ENCODE measurements at places on chromosomes 6 and 20. TPM values are rescaled to one million over a fixed set of nuclear protein-coding genes. Genes with fewer than 3 reads are reported as not detected.
A peak's percentile ranks its signal among the peaks of the same experiment; 100 is the strongest.

Gene EYS
- total RNA-seq: not detected

Gene SRMS
- total RNA-seq: not detected

Gene SOBP
- total RNA-seq: 27.6 TPM

Gene ERVFRD-1
- not detected for total RNA-seq

Gene DEFB129
- total RNA-seq: not detected

Gene BTNL2
- not detected for total RNA-seq

Gene DEFB118
- not detected for total RNA-seq

Gene MICB
- total RNA-seq: 1.0 TPM

Gene RSPO3
- total RNA-seq: 12.6 TPM

Gene PRND
- total RNA-seq: not detected

Gene EMILIN3
- not detected for total RNA-seq

Gene LY6G5C
- 0.75 TPM for total RNA-seq

Gene TSPYL1
- 160 TPM for total RNA-seq

DNA sequence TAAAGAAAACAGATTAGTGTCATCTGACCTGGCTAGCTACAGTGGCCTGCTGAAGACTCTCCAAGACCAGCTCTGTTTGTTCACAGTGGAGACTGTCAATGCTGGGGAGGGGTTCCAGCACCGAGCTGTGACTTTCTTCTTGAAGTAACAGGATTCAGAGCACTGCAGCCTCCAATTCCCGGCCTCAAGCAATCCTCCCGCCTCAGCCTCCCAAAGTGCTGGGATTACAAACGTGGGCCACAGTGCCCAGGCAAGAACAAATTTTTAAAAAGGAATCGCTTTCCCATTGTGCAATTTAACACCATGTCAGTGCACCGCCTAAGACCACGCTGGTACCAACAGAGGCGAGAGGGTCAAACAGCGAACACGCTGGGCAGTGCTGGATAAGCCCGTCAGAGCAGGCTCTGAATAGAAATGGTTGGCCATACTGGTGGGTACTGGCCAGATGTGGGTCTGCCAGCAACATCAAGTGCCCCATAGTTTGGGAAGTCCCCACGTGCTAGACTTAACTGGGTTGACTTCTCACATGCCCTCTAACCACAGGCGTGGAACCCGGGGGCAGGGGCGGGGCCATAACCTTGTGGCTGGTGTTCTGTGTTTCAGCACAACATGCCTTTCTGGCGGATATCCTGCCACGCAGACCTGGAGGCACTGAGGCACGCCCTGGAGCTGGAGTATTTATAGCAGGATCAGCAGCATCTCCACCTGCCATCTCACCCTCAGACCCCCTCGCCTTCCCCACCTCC lies 168.9 kb downstream of the ZMYND8 start:
- H3K27ac ChIP-seq: no peak overlapping the region
- no peak for DNase-seq
- no peaks in the 10 kb centered on the region for H3K36me3 ChIP-seq
- peaks cover 2% of the 10 kb centered on the region for H3K27me3 ChIP-seq
- H3K4me1 ChIP-seq: no peaks in the 10 kb centered on the region
- H3K4me3 ChIP-seq: no peak overlapping the region

DNA sequence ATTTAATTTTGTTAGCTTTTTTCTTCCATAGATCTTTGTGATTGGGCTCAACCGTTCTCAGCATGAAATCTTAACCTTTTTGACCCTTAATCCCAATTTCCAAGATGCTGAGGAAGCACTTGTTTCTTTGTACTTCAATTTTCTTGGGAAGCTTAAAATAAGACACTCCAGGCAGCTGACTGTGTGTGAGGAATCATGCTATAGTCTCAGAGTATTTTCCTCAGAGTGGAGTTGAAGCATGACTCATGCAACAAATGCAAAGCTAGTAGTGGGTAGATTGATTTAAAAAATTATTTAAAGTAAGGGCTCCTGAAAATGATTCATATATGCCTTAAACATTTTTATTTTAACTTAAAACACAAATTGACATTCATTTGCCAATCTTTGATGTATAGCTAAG lies 168.7 kb downstream of the BTBD3 start:
- H3K27ac ChIP-seq: no peak overlapping the region
- no peaks in the 10 kb centered on the region for H3K4me1 ChIP-seq
- no peaks in the 10 kb centered on the region for H3K27me3 ChIP-seq
- H3K36me3 ChIP-seq: no peaks in the 10 kb centered on the region

DNA sequence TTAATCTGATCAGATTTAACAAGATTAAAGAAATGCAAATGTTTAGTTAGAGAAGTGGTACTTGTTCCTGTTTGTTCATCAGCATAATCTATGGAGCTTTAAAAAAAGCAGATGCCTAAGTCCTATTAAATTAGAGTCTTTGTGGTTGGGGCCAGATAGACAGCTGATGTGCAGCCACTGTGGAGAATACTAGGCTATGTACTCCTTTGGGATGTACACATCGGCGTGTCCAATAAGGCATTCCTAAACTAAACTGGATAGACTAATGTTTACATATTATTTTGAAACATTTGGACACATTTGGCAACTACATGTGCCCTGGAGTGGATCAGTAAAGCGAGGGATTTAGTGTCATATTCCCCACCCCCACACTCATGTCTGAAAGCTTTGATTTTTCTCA lies 459.5 kb downstream of the LMBRD1 start:
- no peak for DNase-seq
- no peaks in the 10 kb centered on the region for H3K4me1 ChIP-seq
- H3K36me3 ChIP-seq: no peaks in the 10 kb centered on the region
- no peak overlapping the region for H3K4me3 ChIP-seq
- H3K27ac ChIP-seq: no peak overlapping the region

GRCh38 chr6:16741112-16742016 lies 19.9 kb downstream of the ATXN1 start:
- H3K4me1 ChIP-seq: peaks cover 73% of the 10 kb centered on the region
- no peak overlapping the region for H3K4me3 ChIP-seq
- H3K27me3 ChIP-seq: no peaks in the 10 kb centered on the region
- H3K27ac ChIP-seq: peak overlapping the region; percentile 86
- DNase-seq: no peak

GRCh38 chr6:18400831-18401446 lies 13.8 kb downstream of the RNF144B start:
- H3K27ac ChIP-seq: peak overlapping the region; percentile 88
- peaks cover 74% of the 10 kb centered on the region for H3K4me1 ChIP-seq
- no peak for DNase-seq
- no peaks in the 10 kb centered on the region for H3K27me3 ChIP-seq
- H3K4me3 ChIP-seq: no peak overlapping the region

- no peak overlapping the region for H3K27ac ChIP-seq
- H3K4me1 ChIP-seq: no peaks in the 10 kb centered on the region
- H3K4me3 ChIP-seq: no peak overlapping the region
- H3K27me3 ChIP-seq: peaks cover 37% of the 10 kb centered on the region
- DNase-seq: no peak
- no peaks in the 10 kb centered on the region for H3K36me3 ChIP-seq
These were observed 107.7 kb upstream of the BTN3A2 start for GRCh38 chr6:26257272-26257671.

- no peaks in the 10 kb centered on the region for H3K36me3 ChIP-seq
- no peaks in the 10 kb centered on the region for H3K4me1 ChIP-seq
- no peak for DNase-seq
- no peaks in the 10 kb centered on the region for H3K27me3 ChIP-seq
- H3K4me3 ChIP-seq: no peak overlapping the region
These were observed 272.2 kb upstream of the FOXQ1 start for GRCh38 chr6:1039746-1040145.

GRCh38 chr20:37308086-37309050 lies 18.9 kb downstream of the MANBAL start:
- H3K4me1 ChIP-seq: peaks cover 7% of the 10 kb centered on the region
- peaks cover 68% of the 10 kb centered on the region for H3K36me3 ChIP-seq
- no peak overlapping the region for H3K4me3 ChIP-seq
- H3K27me3 ChIP-seq: no peaks in the 10 kb centered on the region
- H3K27ac ChIP-seq: no peak overlapping the region

- H3K4me3 ChIP-seq: no peak overlapping the region
- H3K27ac ChIP-seq: no peak overlapping the region
These were observed 41.7 kb upstream of the CHRNA4 start for GRCh38 chr20:63402860-63403220.

- peaks cover 25% of the 10 kb centered on the region for H3K36me3 ChIP-seq
- H3K4me3 ChIP-seq: no peak overlapping the region
- DNase-seq: no peak
- no peaks in the 10 kb centered on the region for H3K27me3 ChIP-seq
These were observed 30.8 kb upstream of the APMAP start for GRCh38 chr20:25023356-25023755.

DNA sequence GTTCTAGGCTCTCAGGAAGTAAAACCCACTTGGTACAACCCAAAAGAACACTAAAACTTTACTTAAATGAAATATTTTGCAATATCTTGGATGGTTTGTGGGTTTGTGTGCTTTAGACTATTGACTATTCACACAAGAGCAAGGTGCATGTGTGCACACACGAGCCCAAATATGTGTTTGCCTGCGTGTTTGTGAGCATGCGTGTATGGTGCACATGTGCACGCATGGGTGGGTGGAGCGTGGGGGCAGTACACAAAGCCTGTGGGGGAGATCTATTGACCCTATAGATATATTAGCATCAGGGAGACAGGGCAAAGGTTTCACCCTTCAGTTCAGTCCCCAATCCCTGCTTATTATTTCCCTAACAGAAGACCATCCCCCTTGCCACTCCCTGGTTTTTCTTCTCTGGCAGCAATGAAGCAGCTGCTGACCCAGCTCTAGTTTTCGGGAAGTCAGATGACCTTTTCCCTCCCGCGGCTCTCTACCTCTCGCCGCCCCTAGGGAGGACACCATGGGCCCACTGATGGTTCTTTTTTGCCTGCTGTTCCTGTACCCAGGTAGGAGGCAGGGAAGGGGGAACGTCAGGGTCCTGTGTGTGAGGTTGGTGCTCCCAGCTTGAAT lies at the start of gene C2:
Gene C2 (plus strand): TSS at position 476 of the 621 bp plus-strand sequence. CDS start 36 bp downstream, at position 512.
- no peak within 1 kb of the TSS for H3K27ac ChIP-seq
- no peaks in the 10 kb centered on the region for H3K36me3 ChIP-seq
- H3K27me3 ChIP-seq: no peaks in the 10 kb centered on the region
- no peaks in the 10 kb centered on the region for H3K4me1 ChIP-seq

- H3K4me3 ChIP-seq: no peak overlapping the region
- H3K4me1 ChIP-seq: no peaks in the 10 kb centered on the region
- no peak overlapping the region for H3K27ac ChIP-seq
- no peak for DNase-seq
These were observed 215.4 kb downstream of the TBC1D7 start for GRCh38 chr6:13112921-13113320.

- peaks cover 20% of the 10 kb centered on the region for H3K4me1 ChIP-seq
- DNase-seq: no peak
- H3K27ac ChIP-seq: no peak overlapping the region
- peaks cover 15% of the 10 kb centered on the region for H3K36me3 ChIP-seq
These were observed 10.1 kb downstream of the MTCH1 start for GRCh38 chr6:36976007-36976264.

GRCh38 chr20:40607927-40608326 lies 81.1 kb downstream of the MAFB start:
- no peak for DNase-seq
- no peaks in the 10 kb centered on the region for H3K4me1 ChIP-seq
- H3K4me3 ChIP-seq: no peak overlapping the region
- H3K27me3 ChIP-seq: no peaks in the 10 kb centered on the region

- H3K4me3 ChIP-seq: no peak overlapping the region
- H3K27ac ChIP-seq: no peak overlapping the region
- no peak for DNase-seq
- H3K27me3 ChIP-seq: no peaks in the 10 kb centered on the region
- H3K4me1 ChIP-seq: no peaks in the 10 kb centered on the region
These were observed 35.6 kb upstream of the TRAM2 start for GRCh38 chr6:52612336-52613054.

DNA sequence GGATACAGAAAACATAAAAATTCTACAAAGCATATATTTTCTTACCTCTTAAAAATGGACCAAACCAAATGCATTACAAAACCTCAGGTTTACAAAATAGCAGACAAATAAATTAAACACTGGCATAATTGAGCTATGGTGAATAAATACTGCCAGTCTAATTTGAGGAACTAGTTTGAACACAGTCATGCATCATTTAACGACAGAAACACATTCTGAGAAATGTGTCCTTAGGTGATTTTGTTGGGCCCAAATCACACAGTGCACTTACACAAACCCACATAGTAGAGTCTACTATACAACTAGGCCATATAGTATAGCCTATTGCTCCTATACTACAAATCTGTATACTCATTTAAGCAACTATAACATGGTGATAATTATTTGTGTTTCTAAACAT lies 215.6 kb downstream of the FOXC1 start:
- no peak for DNase-seq
- no peak overlapping the region for H3K4me3 ChIP-seq
- H3K4me1 ChIP-seq: peaks cover 3% of the 10 kb centered on the region
- H3K36me3 ChIP-seq: no peaks in the 10 kb centered on the region
- no peaks in the 10 kb centered on the region for H3K27me3 ChIP-seq

DNA sequence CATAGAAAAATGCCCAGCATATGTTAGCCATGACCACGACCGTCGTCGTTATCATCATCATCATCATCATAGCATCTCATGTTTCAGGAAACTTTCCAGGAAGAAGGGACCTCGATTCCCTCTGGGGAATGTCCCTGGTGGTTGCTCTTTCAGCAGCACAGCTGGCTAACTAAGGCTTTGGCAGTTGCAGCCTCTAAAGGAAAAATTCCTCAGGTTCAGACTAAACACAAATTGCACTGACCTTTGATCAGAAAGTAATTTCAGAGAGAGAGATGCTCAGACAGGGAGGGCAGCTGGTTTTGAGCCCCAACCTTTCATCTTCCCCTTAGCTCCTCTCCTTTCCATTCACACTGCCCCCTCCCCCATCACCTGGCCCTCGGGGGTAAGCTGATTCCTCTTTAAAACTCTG lies 5.6 kb upstream of the CFB start:
- no peak for DNase-seq
- no peak overlapping the region for H3K27ac ChIP-seq
- peaks cover 27% of the 10 kb centered on the region for H3K27me3 ChIP-seq
- H3K4me1 ChIP-seq: no peaks in the 10 kb centered on the region

- no peak for DNase-seq
- H3K27me3 ChIP-seq: no peaks in the 10 kb centered on the region
- no peaks in the 10 kb centered on the region for H3K36me3 ChIP-seq
- H3K4me1 ChIP-seq: no peaks in the 10 kb centered on the region
These were observed 213.6 kb upstream of the HTR1E start for GRCh38 chr6:86723729-86724128.

- no peak overlapping the region for H3K27ac ChIP-seq
- no peak overlapping the region for H3K4me3 ChIP-seq
- peaks cover 7% of the 10 kb centered on the region for H3K4me1 ChIP-seq
- no peak for DNase-seq
- H3K27me3 ChIP-seq: no peaks in the 10 kb centered on the region
- H3K36me3 ChIP-seq: no peaks in the 10 kb centered on the region
These were observed 202.5 kb upstream of the SGK1 start for GRCh38 chr6:134520181-134521115.

GRCh38 chr6:89605861-89606260 lies 32.7 kb downstream of the LYRM2 start:
- H3K4me3 ChIP-seq: no peak overlapping the region
- peaks cover 14% of the 10 kb centered on the region for H3K4me1 ChIP-seq
- H3K36me3 ChIP-seq: no peaks in the 10 kb centered on the region
- DNase-seq: no peak

- no peak overlapping the region for H3K4me3 ChIP-seq
- H3K36me3 ChIP-seq: no peaks in the 10 kb centered on the region
- DNase-seq: peak; percentile 95
- H3K27me3 ChIP-seq: no peaks in the 10 kb centered on the region
- peak overlapping the region; percentile 71 for H3K27ac ChIP-seq
- peaks cover 19% of the 10 kb centered on the region for H3K4me1 ChIP-seq
These were observed 49.4 kb upstream of the PTPN1 start for GRCh38 chr20:50460608-50461267.
